ENCODE measurements at places on chromosomes 12 and 14.
A peak's percentile ranks its signal among the peaks of the same experiment; 100 is the strongest.

DNA sequence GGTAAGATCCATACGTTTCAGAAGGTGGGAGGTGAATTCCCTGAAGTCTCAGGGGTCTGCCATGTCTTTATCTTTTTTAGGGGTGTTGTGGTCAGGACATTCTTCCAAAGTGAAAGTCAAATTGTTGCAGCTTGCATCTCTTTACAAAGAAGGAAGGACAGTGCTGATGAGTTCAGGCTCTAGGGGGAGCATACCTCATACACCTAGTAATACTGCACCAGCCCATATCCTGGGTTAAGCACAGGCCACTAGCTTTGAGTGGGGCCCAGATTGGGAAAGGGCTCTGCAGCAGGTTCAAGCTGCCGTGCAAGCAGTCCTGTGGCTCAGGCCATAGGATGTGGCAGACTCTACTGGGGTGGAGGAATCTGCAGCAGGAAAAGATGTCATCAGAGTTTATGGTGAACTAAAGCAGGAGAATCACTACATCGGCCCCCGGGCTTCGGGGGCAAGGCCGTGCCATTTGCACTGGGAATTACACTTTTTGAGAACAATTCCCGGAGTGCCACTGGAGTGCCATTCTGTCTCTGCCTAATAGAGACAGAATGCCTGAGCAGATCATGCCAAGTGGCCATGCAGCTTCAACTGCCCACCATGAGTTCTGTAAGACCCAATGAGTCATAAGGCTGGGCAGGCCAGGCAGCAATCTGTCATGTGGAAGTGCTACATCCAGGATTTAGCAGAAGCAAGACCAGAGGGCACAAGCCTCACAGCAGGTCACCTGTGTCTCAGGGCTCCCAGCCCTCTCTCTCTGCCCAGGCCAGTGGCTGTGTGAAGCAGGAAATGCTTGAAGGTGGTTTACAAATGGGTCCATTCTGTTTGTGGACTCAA lies 32.3 kb downstream of the DIO3 start:
- no peak for DNase-seq

DNA sequence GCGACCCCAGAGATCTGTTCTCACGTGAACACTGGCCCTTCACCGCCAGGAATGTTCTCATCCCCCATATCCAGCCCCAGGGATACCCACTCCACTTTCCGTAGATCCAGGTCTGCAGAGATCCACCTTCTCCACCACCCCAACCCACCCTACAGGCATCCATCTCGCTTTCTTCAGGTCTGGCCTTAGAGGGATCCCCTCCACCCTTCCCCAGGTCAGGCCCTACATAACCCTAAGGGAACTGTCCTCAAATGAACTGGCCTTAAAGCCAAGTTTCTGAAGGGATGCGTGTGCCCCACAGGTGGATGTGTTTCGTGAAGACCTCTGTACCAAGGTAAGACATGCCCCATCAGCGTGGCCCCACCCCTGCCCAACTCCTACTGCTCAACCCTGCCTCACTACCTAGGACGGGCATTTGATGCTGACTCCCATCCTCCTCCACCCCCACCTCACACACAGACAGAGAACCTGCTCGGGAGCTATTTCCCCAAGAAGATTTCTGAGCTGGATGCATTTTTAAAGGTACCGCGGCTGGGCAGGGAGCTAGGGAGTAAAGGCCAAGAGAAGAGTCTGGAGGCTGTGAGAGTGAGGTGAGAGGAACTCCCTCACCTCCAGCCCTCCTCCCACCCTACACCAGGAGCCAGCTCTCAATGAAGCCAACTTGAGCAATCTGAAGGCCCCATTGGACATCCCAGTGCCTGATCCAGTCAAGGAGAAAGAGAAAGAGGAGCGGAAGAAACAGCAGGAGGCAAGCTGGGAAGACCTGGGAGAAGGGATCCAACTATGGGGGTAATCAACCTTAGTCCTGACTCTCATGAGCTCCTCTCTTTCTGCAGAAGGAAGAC lies 912 bp downstream of the PSME1 start:
- no peak for DNase-seq

GRCh38 chr14:66652525-66653106 lies 144.7 kb downstream of the GPHN start:
- no peak for DNase-seq

GRCh38 chr14:105346876-105347586 lies 32.5 kb downstream of the PACS2 start:
- no peak for DNase-seq

DNA sequence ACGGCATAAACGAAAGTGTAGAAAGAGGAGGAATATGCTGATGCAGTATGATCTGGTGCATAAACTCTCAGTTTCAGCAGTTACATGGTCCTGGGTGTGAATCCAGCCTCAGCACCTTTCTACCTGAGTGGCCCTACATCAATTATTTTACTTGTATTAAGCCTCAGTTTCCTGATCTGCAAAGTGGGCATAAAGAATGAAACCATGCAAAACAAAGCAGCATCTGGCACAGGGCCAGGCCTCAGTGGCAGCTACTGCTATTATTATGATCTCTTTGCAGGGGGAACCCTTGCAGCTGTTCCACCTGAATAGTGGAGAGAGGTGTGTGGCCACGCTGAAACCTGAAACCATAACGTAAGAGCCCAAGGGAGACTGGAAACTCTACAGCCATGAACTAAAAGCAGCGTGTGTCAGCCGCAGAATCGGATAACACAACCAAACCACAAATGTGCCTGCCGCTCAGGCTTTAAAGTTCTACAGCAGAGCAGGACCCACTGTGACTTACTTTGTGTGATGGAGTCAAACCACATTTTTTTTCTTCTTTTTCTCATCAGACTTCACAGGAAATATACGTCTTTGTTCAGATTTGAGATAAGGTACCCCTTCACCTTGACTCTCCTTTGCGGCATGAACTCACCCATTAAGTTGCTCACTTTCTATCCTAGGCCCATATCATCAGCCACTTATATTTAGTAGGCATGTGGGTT lies 29.2 kb upstream of the FOS start:
- peak; percentile 95 for DNase-seq

DNA sequence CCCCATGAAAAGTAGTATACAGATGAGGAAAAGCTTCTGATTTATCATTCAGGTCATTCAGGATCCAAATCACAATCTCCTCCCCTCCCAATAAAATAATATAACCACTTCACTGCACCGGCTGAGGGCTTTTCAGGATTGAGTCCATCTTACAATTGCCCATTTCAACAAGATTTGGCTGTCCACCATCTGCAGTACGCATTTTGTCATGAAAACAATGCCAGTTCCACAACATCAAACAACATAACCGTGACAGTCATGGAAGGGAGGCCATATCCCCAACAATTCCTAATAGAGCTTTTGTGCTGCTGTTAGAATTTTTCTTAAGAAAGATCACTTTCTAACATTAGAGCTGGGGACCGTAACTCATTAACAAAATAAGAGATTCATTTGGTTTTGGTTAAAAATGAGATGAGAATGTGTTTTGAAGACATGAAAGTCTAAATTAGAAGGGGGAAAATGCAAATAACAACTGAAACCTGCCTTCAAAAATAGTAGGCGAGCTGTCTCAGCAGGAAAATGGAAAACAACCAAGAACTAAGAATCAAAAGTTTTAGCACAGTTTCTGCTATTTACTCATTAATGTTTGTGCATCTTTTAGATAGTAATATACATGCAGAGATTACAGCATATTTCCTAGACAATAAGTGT lies 38.3 kb upstream of the TMTC2 start:
- DNase-seq, result no peak

DNA sequence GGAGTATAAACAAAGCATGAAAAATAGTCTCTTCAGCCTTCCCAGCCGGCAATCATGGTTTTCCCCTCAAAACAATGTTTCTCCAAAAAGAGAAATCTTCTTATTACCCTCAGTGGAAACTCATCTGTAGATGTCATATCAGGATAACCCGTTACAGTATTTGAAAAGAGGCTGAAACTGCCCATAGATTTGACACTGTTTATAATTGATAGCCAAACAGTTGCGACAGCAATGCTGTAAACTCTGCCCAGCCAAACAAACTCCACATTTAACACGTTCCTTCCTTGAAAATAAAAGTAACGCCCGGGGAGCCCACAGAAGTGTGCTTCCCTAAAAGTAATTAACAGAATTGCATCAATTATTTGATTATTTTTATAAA lies 201.3 kb upstream of the FOXN3 start:
- no peak for DNase-seq

- DNase-seq, result no peak
These were observed 5.9 kb downstream of the POMT2 start for GRCh38 chr14:77314539-77315457.

DNA sequence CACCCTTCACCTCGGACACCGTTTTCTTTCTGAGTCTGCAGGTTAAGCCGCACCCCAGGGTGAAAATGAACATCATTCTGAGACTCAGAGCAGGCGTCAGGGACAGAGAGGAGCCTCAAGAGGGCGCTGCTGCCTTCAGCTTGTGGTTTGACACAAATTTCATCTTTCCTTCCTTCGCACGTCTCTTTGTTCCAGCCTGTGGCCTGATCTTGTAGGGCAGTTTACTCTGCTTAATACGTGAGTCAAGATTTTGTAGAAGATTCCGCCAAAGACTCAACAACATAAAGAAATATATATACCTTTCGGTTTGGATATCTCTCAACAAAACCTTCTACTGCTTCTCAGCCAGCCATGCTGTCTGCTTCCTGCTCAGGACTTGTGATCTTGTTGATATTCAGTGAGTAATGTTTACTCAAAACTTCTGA lies 329.3 kb upstream of the OR4E1 start:
- DNase-seq, result peak; percentile 51

GRCh38 chr12:95231190-95231589 lies 13.6 kb downstream of the VEZT start:
- DNase-seq, result no peak

DNA sequence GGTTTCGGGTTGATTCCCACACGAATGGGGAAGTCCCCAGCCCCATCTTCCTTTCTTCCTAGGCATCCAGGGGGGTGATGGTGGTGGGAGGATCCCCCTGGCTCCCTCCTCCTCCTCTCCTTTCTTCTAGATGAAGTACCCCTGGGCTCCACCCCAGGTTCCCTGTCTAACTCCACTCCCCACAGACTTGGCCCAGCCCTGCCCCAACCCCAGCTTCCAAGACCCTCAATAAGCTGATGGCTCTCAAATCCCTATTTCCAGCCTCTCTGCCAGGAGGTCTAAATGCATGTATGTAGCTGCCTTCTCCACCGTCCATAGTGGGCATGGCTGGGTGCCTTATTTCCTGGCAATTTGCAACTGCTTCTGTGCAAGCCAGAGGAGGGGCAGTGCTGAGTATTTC lies 383.7 kb downstream of the BCL11B start:
- no peak for DNase-seq

DNA sequence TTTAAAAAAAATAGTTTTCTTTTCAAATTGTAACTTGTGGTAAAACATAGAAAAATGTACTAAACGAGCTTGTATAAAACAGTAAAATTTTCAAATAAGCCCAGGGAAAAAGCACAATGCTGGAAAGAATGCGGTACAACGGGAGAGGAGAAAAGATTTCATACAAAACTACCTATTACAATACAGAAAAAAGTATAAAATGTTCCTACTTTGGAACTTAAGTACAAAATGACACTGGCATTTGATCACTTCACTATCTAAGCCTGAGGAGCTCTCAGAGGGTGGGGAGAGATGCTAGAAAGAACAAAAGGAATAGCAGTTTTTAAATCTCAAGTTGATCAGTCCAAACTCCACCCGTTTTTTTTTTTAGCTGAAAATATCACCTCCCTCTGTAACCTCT lies 39.5 kb upstream of the COL2A1 start:
- DNase-seq, result no peak

GRCh38 chr14:41873686-41874317 lies 267.1 kb downstream of the LRFN5 start:
- no peak for DNase-seq

DNA sequence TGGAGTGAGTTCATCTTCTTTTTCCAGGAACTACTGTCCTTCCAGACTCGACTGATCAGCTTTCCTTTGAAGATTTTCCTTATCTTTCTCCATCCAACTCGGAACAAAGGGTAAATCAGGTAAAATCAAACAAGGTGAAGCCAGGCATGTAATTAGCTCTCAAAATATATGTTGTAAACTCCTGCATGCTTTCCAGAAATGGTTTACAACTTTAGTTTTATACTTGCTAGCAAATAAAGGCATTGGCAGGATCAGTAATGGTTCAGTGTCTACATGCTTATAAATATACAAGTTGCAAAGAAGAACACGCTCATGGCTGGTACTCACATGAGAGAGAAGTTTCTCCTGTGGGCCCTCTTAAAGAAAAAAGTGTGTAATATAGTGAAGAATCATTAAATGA lies 102.5 kb downstream of the FSCB start:
- DNase-seq, result no peak

- DNase-seq, result no peak
These were observed 282.2 kb upstream of the FAR2 start for GRCh38 chr12:28866715-28867503.

DNA sequence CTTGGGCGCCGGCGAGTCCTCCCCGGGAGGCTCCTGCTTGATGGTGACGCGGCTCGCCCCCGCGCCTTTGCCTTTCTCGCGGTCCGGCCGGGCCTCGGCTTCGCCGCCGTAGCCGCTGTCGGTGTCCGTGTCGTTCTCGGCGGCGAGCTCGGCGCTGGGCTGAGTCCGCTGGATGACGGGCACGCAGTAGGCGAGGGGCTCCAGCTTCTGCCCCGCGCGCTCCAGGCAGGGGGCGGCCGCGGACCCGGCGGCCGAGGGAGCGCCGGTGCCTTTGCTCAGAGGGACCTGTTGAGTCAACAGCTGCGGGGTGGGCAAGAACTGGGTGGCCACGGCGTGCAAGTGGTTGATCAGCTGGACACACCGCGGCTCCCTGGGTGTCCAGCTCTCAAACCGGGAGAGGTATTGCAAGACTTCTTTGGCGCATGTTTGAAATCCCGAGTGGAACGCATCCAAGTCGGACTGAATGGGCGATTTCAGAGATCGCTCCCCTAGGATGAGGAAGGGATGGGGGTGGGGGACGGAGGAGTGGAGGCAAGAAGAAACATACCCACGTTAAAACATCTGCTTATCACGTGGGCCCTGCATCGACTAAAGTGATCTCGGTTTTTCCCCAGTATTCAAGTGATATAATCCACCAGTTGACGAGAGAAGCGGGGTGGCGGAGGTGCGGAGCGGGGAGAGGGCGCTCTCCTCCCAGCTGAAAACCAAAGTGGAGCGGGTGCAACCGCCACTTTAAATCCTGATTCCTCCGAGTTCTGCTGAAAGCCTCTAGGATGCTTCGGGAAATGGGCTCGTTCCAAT lies 2.0 kb downstream of the BHLHE41 start:
- DNase-seq, result no peak

GRCh38 chr12:31406345-31406744 lies 80.4 kb upstream of the SINHCAF start:
- DNase-seq, result no peak

DNA sequence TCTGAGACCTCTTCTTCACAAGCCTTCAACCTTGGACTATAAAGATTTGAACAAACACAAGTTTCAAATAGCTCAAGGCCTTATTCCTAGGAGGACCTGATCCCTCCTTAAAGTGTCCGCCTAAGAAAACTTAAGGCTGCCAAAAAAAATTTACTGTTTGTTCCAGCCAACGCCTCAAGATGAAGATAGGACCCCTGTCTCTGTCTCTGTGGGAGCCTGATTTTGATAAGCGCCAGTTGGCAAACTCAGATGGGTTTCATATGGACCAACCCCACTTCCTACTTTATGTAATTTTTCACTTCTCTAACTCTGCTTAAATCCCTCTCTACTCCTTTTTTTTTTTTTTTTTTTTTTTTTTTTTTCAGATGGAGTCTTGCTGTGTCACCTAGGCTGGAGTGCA lies 11.0 kb downstream of the FKBP3 start:
- no peak for DNase-seq

GRCh38 chr14:90691627-90692026 lies 124.6 kb downstream of the TTC7B start:
- DNase-seq, result no peak

Measured in naive thymus-derived CD8-positive, alpha-beta T cell (primary cell).